Stimulated activated naive CD8-positive, alpha-beta T cell treated with anti-CD3 and anti-CD28 coated beads, Interleukin-15, Interleukin-2, amounts not matched to agents 100 U/mL and 50 U/mL, for 24 hours (primary cell): ENCODE measurements at places on chromosomes 11 and 22.

DNA sequence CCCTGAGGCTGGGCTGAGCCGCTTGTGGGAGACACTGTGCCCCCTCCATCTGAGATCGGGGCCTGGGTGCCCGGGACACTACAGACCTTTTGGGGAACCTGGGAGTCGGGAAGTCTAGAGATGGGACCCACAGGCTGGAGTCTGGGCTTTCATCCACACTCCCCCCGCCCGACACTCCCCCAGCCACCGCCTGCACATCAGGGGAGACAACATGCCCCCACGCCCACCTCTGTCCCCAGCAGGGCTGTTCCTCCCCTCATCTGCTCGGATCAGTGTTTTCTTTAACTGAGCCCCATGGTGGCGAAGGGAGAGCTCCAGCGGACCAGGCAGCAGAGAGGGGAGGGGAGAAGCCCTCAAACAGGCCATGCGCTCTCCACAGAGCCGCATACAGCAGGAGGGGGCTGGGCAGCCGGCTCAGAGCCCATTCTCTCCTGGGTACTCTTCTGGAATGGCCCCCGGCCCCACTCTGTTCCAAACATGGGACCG is 174.7 kb downstream of the IGLL1 start:
- no peak for DNase-seq

DNA sequence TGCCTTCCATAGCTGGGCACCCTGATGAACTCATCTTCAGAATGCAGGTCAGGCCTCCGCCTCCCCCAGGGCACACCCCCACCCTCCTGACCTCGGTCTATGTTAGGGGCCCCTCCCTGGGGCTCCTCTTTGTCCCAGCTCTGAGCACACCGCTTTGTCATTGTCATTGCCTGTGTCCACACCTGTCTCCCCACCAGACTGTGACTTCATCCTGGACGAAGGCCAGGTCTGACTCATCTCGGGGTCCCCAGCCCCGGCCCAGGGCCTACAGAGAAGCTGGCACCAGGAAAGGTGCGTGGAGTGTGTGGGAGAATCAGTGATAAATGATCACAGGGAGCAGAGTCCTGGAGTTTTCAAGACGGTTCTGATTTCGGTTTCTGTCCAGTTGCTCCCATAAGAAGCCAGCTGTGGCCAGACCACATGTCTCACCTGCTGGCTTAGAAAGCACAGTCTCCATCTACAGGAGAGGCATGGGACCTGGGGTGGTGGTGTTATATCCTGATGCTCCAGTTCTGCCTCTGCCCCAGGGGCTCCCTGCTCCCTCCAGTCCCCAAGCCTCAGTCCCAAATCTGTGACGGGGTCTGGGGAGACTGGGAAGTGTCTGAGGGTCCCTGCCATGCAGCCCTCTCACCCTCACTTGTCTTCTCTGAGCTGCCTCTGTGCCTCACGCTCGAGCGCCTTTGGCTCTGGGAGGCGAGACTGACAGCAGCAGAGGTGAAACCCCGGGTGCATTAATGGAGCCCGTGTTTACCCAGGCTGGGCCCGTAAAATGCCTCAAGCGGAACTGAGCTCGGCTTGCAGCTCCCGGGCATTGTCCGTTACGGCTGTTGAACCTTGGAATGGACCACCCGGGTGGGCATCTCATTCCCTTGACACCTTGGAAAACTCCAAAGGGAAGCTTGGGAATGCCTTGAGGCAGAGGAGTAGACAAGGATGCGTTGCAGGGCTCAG is 85.5 kb upstream of the WNT11 start:
- no peak for DNase-seq

DNA sequence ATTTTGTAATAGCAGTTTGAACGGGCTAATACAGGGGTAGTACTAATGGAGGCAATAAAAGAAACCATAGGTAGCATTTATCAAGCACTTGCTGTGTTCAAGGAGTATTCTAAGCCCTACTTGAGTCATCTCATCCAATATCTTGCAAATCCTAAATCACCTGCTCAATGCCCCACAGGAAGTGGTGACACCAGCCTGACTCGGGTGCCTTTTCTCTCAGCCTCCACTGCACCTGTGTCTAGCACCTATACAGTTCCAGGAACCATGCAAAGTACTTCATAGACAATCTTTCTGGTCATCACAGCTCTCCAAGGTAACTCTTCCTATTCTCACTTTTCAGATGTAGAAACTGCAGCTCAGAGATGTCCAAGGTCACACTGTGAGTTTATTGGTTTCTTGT is 98.0 kb downstream of the PRR5L start:
- DNase-seq, result no peak

DNA sequence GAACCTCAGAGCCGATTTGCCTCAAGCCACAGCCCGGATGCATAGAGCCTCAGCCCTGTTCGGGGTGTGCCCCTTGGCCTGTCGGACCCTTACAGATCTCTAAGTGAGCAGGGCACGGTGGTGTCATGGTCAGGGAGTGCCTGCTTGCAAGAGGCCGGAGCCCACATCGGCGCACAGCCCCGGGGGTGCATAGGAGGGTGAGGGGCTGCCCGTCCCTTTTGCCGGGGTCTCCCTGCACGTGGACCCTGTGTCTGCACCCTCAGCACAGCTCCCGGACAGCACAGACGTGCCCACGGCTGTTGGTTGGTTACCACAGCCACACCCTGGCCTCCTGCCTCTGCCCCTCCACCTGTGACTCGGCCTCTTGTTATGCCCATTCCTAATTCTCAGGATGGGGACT is 6.5 kb downstream of the RAB36 start:
- no peak for DNase-seq

GRCh38 chr11:133191931-133192330 is 340.4 kb downstream of the OPCML start:
- no peak for DNase-seq

DNA sequence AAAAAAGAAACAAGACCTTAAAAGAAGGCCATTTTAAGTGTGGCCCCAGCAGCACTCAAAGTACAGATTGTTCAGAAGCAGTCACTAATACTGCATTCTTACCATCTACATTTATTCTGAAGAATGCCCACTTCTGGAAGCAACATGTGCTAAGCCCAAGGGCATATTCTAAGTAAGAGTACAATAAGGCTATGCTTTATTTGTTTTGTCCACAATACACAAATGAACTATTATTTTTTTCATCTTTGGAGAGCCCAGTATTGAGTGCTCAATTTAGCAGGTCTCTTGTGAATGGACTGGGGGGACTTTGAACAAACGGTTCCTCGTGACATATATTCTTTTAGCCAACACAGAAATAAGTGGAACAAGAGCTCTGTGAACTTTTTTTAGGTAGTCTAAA is 191.4 kb upstream of the CHORDC1 start:
- DNase-seq, result no peak
